ENCODE measurements at places on chromosomes 5 and 9. TPM values are rescaled to one million over a fixed set of nuclear protein-coding genes. Genes with fewer than 3 reads are reported as not detected.

Gene GMCL2
- not detected for total RNA-seq

Gene TCF7
- total RNA-seq = 0.94 TPM

Gene PGM5
- total RNA-seq = 719 TPM

Gene INSL6
- not detected for total RNA-seq

Gene URM1
- 27.1 TPM for total RNA-seq

Gene TICAM2
- total RNA-seq = 4.7 TPM

Gene PRLR
- 1.4 TPM for total RNA-seq

Gene INPP5E
- 13.1 TPM for total RNA-seq

Gene NPR2
- 39.3 TPM for total RNA-seq

Gene ADAMTS2
- 14.8 TPM for total RNA-seq

Gene FABP6
- total RNA-seq = not detected

Gene LVRN
- total RNA-seq = 5.5 TPM

Gene LCN12
- total RNA-seq = not detected

Gene TAF11L10
- total RNA-seq = not detected

Gene TRIP13
- 0.13 TPM for total RNA-seq

- no peak for ATAC-seq
Observed at GRCh38 chr5:137097203-137097602, 401.9 kb downstream of the SPOCK1 start.

DNA sequence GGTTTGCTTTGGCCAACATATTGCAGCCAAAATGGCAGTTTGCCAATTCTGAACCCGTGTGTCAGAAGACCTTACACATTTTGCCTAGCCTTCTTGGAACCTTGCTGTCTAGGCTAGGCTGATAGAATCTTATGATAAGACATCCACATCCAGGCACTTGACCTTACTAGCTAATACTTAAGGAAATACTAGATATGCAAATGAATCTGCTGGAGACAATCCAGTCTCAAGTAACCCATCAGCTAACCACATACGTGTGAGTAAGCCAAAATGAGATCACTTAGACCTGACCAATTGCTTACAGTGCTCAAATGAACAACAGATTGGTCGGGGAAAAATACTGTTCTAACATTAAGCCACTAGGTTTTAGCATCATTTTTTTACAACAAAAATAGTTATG, 1504.6 kb upstream of the CDH9 start:
- no peak for ATAC-seq

- ATAC-seq = no peak
Observed at GRCh38 chr9:99387431-99387830, 165.3 kb downstream of the SEC61B start.

DNA sequence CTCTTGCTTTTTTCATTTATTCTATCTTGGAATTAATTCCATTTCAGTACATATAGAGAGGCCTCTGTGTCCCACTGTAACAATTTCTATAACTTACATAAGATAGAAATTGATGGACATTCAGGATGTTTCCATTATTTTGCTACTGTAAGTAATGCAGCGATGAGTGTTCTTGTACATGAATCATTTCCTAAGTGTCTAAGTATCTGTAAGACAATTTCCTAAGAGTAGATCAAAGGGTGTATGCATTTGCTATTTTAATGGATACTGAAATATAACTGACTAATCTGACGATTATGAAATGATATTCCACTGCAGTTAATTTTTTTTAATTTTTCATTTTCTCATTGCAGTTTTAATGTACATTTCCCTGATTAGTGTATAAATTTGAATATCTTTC, 23.0 kb upstream of the RBM22 start:
- no peak for ATAC-seq

- ATAC-seq = no peak
Observed at GRCh38 chr9:16571127-16571802, 299.2 kb downstream of the BNC2 start.

DNA sequence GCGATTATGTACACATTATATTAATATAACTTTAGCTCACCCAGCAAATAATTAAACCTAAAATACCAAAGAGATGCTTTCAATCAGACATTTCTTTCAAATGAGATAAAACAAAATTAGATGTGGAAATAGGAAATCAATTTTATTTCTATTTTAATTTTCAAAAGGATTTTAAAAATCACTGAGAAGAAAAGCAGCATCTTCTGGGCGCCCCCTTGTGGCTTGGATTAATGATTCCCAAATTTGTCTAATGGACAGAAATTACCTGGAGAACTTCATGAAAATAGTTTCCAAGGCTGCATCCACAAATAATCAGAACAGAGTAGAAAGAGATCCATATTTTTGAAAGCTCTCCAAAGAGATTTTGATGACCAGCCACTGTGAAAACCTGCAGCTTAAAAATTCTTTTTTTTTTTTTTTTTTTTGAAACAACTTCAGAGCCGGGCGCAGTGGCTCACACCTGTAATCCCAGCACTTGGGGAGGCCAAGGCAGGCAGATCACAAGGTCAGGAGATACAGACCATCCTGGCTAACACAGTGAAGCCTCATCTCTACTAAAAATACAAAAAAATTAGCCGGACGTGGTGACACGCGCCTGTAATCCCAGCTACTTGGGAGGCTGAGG, 50.9 kb upstream of the CEMIP2 start:
- no peak for ATAC-seq

DNA sequence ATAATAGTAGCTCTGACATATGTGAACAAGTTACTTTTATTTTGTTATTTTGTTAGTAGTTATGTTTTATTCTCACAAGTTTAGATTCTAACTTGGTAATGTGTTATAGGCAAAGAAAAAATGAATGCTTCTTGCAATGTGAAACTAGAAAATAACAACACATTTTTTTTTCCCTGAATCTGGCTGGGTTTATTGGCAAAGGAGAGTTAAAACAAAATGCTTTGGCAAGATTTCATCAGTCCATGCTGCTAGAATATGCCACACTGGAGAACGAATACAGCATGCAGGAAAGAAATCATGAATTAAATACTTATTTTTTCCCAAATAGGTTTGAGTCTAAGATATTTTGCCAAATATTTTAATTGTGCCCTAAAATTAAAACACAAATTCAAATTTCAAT, 1048.1 kb upstream of the ACO1 start:
- no peak for ATAC-seq

DNA sequence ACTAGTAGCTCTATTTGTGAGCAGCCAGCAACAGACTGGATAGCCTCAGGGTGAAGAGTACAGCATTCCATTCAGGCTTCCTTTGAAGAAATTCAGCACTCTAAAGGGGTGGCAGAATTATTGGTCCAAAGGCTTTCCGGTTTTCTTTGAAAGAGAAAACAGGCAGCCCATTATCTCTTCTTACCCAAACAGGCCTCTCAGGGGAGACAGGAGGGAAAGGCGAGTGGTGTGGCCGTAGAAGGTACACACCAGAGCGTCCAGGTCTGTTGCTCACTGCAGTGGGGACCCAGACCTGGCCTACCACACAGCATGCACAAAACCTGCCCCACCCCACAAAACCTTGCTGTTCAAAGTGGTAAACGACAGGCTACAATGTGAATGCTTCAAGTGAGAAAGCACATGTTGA, 83.3 kb downstream of the ZNF608 start:
- no peak for ATAC-seq

- peak; percentile 88 for ATAC-seq
Observed at GRCh38 chr9:80649001-80649420, 1040.3 kb downstream of the TLE1 start.

DNA sequence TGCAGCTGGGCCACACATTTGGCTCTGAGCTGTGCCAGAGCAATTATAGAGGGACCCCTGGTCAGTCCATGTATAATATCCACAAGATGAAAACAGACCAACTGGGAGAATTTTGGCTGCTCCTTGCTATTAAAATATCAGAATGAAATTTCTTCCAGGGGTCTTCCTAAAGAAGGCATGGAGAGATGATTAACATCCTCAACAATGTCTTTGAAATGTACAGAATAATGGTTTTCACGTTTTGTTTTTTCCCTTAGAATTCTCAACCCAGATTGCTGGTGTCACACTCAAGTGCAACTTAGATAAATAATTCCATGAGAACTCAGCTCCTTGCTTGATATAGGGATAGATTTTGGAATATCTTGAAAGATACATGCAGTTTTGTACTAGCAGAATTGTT, 148.3 kb upstream of the SLC24A2 start:
- ATAC-seq = no peak

DNA sequence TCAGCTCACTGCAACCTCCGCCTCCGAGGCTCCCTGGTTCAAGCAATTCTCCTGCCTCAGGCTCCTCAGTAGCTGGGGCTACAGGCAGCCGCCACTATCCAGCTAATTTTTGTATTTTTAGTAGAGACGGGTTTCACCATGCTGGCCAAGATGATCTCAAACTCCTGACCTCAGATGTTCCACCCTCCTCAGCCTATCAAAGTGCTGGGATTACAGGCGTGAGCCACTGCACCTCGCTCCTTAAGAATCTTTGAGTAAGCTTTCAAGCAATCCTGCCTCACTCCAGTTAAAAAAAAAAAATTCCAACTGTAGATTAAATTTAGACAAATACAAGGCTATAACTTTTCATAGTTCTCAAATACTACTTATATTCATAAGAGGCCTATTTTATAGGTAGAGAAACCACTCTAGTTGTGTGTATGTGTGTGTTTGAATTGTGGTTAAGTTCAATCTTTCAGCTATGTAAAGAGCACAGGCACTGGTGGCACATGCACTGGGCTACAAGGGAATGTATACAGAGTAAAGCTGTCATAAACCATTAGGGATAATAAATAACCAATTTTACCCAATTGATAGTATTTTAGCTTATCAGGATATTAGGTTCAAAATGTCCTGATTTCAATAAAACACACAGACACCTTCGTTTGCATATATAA, 50.6 kb upstream of the RAPGEF6 start:
- ATAC-seq = peak; percentile 53

GRCh38 chr5:131375351-131375750, 111.5 kb downstream of the CDC42SE2 start:
- ATAC-seq = no peak

GRCh38 chr5:90406466-90406865, 3.1 kb downstream of the CETN3 start:
- ATAC-seq = no peak

- no peak for ATAC-seq
Observed at GRCh38 chr9:7118633-7119032, 360.9 kb downstream of the KDM4C start.

- no peak for ATAC-seq
Observed at GRCh38 chr9:116154976-116155697, 1.5 kb downstream of the PAPPA start.

- ATAC-seq = no peak
Observed at GRCh38 chr9:117409321-117409720, 5.5 kb downstream of the ASTN2 start.

- no peak for ATAC-seq
Observed at GRCh38 chr9:104903609-104904008, 24.3 kb downstream of the ABCA1 start.

DNA sequence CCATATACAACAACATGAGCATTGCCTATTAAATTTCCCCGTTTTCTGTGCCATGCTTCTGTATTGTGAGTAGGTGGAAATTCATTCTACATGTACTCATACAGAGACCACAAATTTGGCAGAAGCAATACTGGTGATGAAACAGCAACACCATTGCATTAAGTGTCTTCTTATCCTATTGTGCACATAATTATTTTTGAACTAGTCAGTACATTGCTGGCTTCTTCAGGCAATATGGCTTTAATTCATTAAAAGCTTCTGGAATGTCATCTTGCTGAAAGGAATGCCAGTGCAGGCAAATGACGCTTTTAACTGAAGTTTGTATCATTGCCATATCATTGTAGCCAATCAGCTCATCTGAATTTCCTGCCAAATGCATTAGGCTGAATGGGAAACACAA, 82.6 kb downstream of the KIAA1958 start:
- no peak for ATAC-seq

- no peak for ATAC-seq
Observed at GRCh38 chr5:39998518-39998917, 573.7 kb upstream of the DAB2 start.

DNA sequence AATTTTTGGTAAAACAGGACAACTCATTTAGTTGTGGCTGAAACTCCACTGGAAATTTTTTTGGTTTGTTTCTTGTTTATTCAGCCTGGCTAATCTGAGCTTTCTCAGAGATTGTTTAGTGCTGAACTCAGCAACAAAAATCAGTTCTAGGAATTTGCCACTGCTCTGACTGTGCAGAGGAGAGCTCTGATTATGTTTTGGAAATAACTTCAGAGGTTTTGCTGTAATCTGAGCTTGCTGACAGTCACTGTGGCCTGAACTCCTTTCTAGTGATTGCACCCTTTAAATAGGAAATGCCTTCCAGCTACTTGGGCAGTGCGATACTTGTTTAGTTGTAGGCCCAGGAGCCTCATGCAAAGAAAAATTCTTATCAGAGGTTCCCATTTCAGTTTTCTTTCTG, 60.2 kb downstream of the OSTF1 start:
- no peak for ATAC-seq

GRCh38 chr5:109612278-109612905, 77.3 kb upstream of the MAN2A1 start:
- no peak for ATAC-seq

DNA sequence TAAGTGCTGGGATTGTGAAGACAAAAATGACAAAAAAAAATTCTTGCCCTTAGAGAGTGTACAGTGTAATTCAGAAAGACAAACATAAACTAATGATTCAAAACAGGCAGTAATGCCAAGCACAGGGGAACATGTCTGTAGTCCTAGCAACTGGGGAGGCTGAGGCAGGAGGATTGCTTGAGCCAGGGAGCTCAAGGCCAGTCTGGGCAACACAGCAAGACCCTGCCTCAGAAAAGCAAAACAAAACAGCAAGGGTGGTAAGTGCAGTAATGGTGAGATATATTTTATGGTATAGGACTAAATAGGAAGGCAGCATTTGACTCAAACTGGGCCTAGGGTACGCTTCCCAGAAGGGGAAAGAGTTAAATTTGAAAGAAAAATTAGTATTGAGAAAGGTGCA, 18.9 kb downstream of the FREM1 start:
- ATAC-seq = no peak

GRCh38 chr5:39015743-39016586, 58.2 kb downstream of the RICTOR start:
- ATAC-seq = peak; percentile 53

DNA sequence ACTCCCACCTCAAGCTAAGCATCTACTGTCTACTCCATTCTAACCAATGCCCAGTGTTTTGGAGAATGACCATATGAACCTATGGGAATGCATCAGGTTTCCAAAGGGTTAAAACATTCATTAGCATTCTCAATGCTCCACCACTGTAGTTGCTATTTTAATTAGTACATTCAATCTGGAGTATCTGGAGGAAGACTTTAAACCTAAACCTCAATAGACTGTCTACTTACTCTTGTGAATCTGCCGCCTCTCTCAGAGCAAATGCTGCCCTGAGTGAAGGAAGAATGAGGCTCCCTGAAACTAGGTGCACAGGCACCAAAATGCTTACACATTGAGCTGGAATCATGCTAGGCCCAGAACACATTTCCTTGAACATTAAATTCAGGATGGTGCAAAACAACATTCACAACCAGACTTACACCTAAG, 2.0 kb downstream of the ENC1 start:
- no peak for ATAC-seq

- ATAC-seq = no peak
Observed at GRCh38 chr9:25964239-25964638, 286.0 kb upstream of the TUSC1 start.
